SJSA1 (cell line): ENCODE measurements at places on chromosomes 12 and 14. TPM values are rescaled to one million over a fixed set of nuclear protein-coding genes. Genes with fewer than 3 reads are reported as not detected.

RASSF8 gene
- total RNA-seq = 43.5 and 65.0 TPM in 2 replicates

CNTN1 gene
- total RNA-seq = 1.4 and 4.6 TPM in 2 replicates

WNT1 gene
- total RNA-seq = not detected in 2 replicates

BEGAIN gene
- not detected in 2 replicates for total RNA-seq

ST8SIA1 gene
- total RNA-seq = not detected in 2 replicates

RND1 gene
- not detected in 2 replicates for total RNA-seq

KCNK10 gene
- not detected in 2 replicates for total RNA-seq

DDHD1 gene
- total RNA-seq = 8.7 and 12.7 TPM in 2 replicates

LBHD2 gene
- 0.82 TPM in 1 of 2 replicates, not detected in the other for total RNA-seq

ACOT4 gene
- total RNA-seq = 1.1 and 2.1 TPM in 2 replicates
